ENCODE measurements at places on chromosomes 6 and 20.

DNA sequence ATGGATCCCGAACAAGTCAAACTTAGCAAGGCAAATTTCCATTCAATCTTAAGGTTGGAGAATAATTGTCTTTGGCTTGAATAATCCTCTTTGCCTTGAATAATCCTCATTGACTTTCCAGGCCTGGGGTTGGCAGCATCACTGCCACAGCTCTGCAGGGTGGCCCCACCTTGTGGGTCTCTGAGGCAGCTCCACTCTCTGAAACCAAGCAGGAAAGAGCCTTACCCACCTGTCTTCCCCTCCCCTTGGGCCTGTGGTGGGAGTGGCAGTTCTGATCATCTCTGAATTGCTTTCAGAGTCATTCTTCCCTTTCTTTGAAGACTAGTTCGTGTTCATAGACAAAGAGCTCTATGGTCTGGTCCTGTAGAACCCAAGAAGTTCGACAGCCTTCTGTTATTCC, 47.5 kb downstream of the KCNQ5 start:
- no peak for DNase-seq

DNA sequence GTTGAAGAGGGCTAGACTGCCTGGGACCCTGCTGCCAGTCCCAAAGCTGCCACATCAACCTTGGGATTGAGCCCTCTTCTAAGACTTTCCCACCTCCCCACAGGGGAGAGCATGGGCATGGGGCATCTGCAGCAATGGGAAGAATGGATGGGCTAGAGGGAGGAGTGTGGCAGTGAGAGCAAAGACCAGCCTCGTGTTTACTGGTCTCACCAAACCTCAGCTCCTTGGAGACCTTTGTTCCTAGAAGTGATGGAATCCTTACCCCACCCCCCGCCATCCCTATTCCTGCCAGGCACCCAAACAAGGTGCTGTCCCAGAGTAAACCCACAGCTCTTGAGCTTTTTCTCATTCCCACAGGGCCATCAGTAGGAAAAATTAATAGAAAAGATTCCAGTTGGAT, 20.0 kb upstream of the ARMC12 start:
- DNase-seq = no peak

DNA sequence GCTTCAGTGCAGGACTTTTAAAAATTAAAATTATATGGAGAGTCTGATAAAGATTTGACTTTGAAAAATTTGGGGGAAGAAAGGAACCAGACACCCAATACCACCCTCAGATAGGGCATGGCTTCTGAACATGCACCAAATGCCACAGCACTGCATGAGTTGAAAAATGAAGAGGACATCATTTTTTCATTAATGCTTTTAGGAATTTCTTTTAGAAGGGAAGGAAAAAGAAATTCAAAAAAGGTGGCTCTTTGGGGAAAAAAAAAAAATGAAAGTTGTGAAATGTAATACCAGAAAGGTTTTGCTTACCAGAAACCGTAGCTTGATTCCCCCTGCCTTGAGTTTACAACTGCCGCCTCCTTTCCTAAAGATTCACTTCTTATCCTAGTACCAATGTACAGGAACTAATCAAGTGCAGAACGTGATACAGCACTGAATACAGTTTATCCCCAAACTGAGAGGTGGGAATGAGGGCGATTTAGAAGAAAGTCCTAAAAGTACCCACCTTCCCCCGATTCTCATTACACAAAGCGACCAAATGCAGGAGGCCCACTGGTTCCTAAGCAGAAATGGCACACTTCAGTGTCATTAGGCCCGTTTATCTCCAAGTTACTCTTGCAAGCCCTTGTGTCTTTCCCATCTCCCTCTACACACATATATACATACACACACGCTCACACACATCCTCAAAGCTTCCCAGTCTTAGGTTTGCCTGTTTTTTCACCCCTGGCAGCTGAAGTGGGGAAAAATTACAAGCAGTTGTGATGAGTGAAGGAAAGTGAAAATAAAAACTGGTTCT, 2.8 kb downstream of the PPP1R10 start:
- no peak for DNase-seq

GRCh38 chr6:42331019-42331418, 113.4 kb upstream of the MRPS10 start:
- DNase-seq = no peak

GRCh38 chr20:18405826-18406225, 61.0 kb downstream of the DZANK1 start:
- no peak for DNase-seq

- no peak for DNase-seq
Observed at GRCh38 chr6:70957284-70957617, 391 bp upstream of the B3GAT2 start.

DNA sequence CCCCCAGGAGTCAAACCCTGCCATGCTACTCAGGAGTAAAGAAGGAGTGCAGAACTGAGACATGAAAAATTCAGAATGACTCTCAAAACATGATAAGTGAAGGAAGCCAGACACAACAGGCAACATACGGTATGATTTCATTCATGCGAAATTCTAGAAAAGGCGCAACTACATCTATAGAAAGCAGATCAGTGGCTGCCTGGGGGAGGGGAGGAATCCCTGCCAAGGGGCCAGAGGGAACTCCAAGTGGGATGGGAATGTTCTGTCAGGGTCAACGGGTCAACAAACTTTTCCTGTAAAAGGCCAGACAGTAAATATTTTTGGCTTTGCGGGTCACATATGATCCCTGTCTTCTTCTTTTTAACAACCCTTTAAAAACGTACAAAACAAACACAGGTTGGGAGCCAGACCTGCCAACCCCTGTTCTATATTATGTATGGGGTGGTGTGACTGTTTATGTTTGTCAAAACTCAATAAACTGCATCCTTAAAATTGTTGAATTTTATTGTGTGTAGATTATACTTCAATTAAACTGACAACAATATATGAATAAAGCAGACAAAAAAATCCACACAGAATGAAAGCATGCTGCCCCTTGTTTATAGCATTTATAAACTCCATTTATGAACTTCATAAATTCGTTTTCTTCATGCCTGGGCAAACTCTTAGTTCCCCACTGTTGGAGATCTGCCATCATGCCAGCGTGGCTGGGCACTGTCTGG, 56.6 kb upstream of the TRAF3IP2 start:
- no peak for DNase-seq

All from activated CD4-positive, CD25-positive, alpha-beta regulatory T cell (primary cell).